NCI-H1092 treated with DMSO at 0.1 percent for 48 hours (cell line): ENCODE measurements at places on chromosomes 5 and 9.

GRCh38 chr9:4237748-4238511 is 61.9 kb downstream of the GLIS3 start:
- DNase-seq: no peak

DNA sequence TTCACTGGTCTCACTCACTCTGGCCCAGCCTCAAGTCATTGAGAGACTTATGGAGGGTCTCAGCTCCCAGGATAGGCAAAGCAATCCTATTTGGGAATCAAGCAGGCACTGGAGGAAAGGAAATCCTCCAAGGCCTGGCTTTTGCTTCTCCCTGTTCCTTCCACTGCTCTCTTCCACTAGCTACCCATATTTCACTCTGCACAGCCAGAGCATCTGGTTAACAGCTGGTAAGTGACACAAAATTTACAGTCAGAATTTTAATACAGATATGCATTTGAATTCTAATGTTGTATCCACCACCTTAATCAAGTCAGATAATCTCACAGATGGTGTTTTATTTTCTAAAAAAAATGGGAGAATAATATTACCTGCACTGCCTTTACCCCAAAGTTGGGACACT is 868 bp upstream of the C1QTNF2 start:
- no peak for DNase-seq

GRCh38 chr9:95284162-95285080 is 33.1 kb downstream of the FANCC start:
- no peak for DNase-seq

- no peak for DNase-seq
These were observed 13.5 kb upstream of the DRD1 start for GRCh38 chr5:175457466-175457865.
